ENCODE measurements at places on chromosomes 5 and 9.

DNA sequence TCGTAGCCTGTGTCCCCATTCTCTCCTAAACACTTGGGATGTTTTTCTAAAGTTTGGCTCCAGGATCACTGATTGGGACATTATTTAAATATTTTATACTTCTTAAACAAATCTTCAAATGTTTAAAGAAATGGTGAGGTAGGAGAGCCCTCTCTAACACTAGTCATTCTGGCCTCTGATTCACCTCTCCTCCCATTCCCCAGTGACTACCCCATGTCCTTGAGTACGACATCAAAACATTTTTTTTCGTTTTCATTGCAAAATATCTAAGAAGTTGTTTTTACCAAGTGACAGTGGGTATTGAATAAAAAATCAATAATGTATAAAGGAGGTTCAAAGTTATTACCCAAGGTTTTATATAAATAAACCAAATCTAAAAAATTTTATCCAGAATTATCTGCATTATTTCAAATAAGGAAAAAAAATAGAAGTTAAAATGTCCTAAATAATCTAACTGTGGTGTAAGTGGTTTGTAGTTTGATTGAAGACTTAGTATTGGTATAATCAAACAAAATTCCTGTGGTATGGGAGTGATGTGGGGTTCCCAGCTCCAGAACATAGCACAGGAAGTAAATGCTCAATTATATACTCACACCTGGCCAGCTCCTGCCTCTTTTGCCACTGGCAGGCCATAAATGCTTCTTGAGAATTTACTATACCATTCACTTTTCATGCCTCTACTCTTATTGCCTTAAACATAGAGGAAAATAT lies 51.1 kb downstream of the MAST4 start:
- DNase-seq: no peak

GRCh38 chr5:57939335-57939734 lies 456.7 kb upstream of the ACTBL2 start:
- DNase-seq: no peak

DNA sequence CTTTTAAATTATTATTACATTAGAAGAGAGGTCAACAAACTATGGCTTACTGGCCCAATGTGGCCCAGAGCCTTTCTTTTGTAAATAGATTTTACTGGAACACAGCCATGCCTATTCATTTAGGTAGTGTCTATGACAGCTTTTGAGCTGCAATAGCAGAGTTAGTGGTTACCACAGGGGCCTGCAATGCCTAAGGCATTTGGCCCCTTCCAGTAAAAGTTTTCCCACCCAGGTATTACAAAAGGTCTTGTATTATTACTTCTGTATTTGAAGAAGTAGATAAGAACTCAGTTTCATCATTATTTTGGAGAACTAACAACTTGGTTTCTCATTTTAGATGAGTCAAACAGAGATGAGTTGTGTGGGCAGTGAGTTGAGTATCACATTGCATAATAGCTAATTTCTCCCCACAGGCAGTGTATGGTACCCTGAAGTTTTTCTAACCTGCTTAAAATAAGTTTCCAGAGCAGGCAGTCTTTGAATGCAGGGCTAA lies 9.5 kb downstream of the MTRR start:
- peak; percentile 84 for DNase-seq

DNA sequence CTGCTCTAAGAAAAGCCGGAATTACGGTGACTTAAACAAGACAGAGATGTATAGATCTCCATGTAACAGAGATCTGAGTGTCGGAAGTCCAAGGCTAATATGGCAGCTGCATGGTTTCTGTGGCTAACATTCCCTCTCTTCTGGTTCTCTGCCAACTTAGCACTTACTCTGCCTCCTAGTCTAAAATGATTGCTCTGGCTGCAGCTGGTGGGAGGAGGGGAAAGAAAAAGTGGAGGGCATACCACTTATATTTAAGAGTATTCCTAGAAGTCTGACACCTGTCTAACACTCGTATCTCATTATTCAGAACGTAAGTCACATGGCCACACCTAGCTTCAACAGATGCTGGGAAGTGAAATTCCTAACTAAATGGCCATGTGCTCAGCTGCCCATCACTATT lies 551.5 kb upstream of the TLE4 start:
- DNase-seq: no peak

GRCh38 chr9:115548609-115549260 lies 430.8 kb upstream of the TNC start:
- DNase-seq: no peak

GRCh38 chr5:19175776-19176570 lies 812.0 kb downstream of the CDH18 start:
- DNase-seq: no peak

DNA sequence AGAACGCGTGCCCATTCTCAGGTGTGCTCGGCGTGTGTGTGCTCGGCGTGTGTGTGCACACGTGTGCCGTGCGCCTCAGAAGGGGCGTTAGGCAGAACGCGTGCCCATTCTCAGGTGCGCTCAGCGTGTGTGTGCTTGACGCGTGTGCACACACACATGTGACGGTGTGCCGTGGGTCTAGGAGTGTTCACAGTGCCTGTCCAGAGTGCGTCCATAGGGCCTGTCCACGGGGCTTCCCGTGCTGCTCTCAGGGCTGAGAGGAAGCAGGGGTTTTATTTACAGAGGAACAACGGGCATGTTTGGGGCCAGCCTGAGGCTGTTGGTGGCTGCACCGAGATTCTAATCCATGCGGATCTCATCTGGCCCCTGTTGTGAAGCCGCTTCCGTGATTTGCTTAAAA lies 14.2 kb upstream of the AHRR start:
- DNase-seq: no peak

DNA sequence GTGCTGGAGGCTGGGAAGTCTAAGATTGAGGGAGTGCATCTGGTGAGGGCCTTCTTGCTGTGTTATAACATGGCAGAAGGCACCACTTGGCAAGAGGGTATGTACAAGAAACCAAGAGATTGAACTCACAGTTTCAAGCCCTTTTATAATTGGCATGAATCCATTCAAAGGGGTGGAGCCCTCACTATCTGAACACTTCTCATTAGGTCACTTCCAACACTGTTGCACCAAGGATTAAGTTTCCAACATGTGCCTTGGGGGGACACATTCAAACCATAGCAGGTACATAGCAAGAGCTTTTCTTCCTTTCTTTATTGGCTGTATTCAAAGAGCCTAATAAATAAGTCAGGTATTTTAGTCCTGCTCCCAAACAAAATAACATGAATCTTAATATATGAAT lies 62.7 kb downstream of the PRELID2 start:
- DNase-seq: no peak

- DNase-seq: no peak
Observed at GRCh38 chr5:50593681-50594080, 72.8 kb upstream of the PARP8 start.

- DNase-seq: no peak
Observed at GRCh38 chr5:1257363-1257762, 32.2 kb downstream of the SLC6A18 start.
